Activated CD4-positive, CD25-positive, alpha-beta regulatory T cell treated with anti-CD3 and anti-CD28 coated beads, Interleukin-2, amount 50 U/mL, for 24 hours (primary cell): ENCODE measurements at places on chromosomes 2 and 18.
A peak's percentile ranks its signal among the peaks of the same experiment; 100 is the strongest.

- no peak for ATAC-seq
Observed at GRCh38 chr2:233532971-233533370, 33.6 kb downstream of the USP40 start.

DNA sequence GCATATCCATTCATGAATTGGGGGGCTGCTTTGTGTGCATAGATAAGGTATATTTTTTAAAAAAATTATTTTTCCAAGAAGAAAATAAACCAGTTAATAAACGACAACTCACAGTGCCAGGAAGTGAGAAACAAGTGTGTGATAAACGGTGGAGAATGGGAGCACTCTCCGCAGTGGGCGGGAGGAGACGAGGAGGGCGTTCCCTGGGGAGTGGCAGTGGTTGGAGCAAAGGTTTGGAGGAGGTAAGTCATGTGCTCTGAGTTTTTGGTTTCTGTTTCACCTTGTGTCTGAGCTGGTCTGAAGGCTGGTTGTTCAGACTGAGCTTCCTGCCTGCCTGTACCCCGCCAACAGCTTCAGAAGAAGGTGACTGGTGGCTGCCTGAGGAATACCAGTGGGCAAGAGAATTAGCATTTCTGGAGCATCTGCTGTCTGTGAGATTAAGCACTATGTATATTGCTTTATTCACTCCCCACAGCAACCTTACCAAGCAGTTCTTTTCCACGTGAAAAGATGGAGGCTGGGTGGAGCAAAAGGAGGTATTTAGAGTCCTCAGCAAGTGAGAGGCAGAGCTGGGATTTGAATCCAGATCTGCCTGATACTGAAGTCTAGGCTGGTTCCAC lies 27.0 kb upstream of the CASP8 start:
- peak; percentile 95 for ATAC-seq

GRCh38 chr2:230737791-230738226 lies 25.2 kb downstream of the CAB39 start:
- ATAC-seq: no peak

- no peak for ATAC-seq
Observed at GRCh38 chr18:36735130-36735529, 93.7 kb downstream of the TPGS2 start.

- no peak for ATAC-seq
Observed at GRCh38 chr2:237588044-237588696, 2.4 kb downstream of the RAB17 start.

GRCh38 chr18:71707400-71707799 lies 836.7 kb downstream of the CBLN2 start:
- peak; percentile 27 for ATAC-seq

- ATAC-seq: peak; percentile 65
Observed at GRCh38 chr18:46054956-46055837, 16.9 kb downstream of the PSTPIP2 start.

- ATAC-seq: no peak
Observed at GRCh38 chr18:48694295-48694694, 155.5 kb downstream of the CTIF start.

- ATAC-seq: no peak
Observed at GRCh38 chr2:213068676-213069359, 82.6 kb downstream of the IKZF2 start.

GRCh38 chr2:20016346-20016745 lies 3.9 kb upstream of the MATN3 start:
- ATAC-seq: no peak

DNA sequence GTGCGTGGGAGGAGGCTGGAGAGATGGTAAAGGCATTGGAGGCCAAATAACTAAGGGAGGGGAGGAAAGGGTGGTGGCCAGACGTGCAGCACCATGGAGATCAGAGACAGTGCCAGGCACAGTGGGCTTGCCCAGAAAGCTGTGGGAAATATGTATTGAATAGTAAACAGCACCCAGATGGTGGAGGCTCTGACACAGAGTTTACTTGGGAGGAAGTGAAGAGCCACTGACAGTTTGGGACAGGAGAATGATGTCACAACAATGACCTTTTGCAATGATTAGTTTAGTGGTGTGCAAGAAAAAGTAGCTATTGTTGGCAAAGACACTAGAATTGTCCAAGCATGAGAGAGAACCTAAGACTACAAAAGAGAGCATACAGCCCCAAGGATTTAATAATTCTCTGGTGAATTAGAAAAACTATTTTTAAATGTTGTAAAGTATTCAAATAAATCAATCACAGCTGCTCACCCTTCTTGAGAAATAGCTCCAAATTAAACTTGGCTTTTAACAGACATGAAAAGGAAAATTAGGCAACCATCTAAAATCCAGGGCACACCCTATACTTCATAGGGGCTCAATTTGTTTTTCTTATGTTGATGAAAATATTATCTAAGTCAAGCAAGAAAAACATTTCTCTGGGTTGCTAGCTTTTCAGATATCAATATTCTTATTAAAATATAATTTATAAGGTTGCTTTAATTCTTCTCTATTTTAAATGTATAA lies 458.7 kb upstream of the HNRNPA3 start:
- ATAC-seq: no peak

GRCh38 chr2:134682726-134683125 lies 36.1 kb downstream of the TMEM163 start:
- no peak for ATAC-seq
